ENCODE measurements at places on chromosomes 12 and 14.

- peak overlapping the region; percentile 72 for H3K27ac ChIP-seq
- H3K27me3 ChIP-seq = no peaks in the 10 kb centered on the region
Observed at GRCh38 chr14:102086709-102086971, 204 bp downstream of the HSP90AA1 start.

DNA sequence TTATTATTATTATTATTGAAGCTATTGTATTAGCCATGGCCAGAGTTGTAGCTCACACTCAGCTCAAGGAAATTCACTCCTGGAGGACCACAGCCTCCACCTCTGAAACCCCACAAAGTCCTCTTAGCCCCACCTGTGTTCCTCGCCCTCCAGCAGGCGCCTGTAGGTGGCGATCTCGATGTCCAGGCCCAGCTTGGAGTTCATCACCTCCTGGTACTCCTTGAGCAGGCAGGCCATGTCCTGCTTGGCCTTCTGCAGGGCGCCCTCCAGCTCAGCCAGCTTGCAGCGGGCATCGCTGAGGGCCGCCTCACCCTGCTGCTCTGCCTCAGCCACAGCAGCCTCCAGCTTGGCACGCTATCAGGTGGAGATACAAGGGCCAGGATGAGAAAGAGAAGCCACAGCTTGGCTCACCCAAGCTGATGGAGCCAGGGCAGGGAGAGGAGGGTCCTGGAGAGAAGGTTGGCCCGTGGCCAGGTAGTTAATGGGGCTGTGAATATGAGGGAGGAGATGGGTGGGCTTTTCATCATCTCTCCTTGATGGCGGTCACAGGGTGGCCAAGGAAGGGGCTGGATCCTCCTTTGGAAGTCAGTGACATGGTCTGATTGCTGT, 5.1 kb downstream of the KRT85 start:
- H3K4me1 ChIP-seq = peaks cover 36% of the 10 kb centered on the region
- no peak for DNase-seq
- H3K36me3 ChIP-seq = peaks cover 3% of the 10 kb centered on the region
- H3K27me3 ChIP-seq = peaks cover 73% of the 10 kb centered on the region
- no peak overlapping the region for H3K27ac ChIP-seq

- H3K4me3 ChIP-seq = no peak overlapping the region
- DNase-seq = no peak
- peaks cover 2% of the 10 kb centered on the region for H3K36me3 ChIP-seq
- H3K4me1 ChIP-seq = no peaks in the 10 kb centered on the region
- H3K27ac ChIP-seq = no peak overlapping the region
Observed at GRCh38 chr14:87018294-87018693, 974.7 kb downstream of the GALC start.

DNA sequence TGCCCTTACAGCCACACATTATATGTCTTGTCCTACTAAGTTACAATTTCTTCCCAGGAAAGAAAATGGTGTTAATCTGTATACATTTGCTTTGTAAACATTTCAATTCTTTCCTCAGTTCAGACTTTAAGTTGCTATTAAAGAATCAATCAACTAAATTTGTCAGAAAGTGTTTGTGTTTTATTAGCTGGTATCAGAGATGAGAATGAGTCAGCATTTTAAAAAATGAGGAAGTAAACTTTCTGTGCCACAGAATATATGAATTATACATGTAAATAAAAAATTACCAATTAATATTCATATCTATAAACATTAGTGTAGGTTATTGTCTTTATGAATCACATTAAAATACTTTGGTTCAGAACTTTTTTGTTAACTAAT, 82.0 kb downstream of the LMO3 start:
- H3K27ac ChIP-seq = no peak overlapping the region
- DNase-seq = no peak

DNA sequence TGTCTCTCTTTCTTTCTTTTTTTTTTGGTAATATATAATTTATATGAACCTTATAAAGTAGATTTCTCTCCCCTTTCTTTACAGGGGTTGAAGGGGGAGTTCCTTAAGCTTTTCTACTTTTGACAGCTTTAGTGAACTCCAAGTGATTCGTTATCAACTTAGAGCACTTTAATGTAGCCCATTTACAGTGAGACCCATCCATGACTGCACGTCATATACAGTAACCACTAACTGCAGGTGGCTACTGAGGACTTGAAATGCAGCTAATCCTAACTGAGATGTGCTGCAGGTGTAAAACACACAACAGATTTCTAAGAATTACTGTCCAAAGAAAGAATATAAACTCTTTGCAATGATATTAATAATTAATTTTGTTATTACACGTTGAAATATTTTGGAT, 582 bp downstream of the LRRIQ1 start:
- H3K27me3 ChIP-seq = no peaks in the 10 kb centered on the region
- H3K4me1 ChIP-seq = no peaks in the 10 kb centered on the region
- no peak for DNase-seq
- H3K27ac ChIP-seq = no peak overlapping the region
- H3K4me3 ChIP-seq = peak overlapping the region; percentile 55

- H3K27me3 ChIP-seq = peaks cover 39% of the 10 kb centered on the region
- DNase-seq = no peak
- peak overlapping the region; percentile 55 for H3K27ac ChIP-seq
- H3K4me3 ChIP-seq = no peak overlapping the region
- H3K36me3 ChIP-seq = peaks cover 6% of the 10 kb centered on the region
Observed at GRCh38 chr14:104871656-104872468, 6.8 kb downstream of the CEP170B start.

DNA sequence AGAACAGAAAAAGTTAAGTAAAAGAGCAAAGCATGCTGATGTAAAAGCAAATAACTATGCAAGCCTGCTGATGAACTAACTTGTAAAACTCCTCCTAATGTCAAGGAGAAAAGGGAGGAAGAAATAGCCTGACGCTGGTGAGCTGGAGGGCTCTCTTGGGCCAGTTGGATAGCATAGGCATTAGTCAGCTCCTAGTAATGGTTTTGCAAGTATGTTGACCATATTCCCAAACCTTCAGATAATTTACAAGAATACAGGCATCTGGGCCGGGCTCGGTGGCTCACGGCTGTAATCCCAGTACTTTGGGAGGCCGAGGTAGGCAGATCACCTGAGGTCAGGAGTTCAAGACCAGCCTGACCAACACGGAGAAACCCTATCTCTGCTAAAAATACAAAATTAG, 871.4 kb downstream of the C12orf50 start:
- no peak overlapping the region for H3K27ac ChIP-seq
- DNase-seq = no peak
- H3K36me3 ChIP-seq = no peaks in the 10 kb centered on the region

- no peak for DNase-seq
- no peak overlapping the region for H3K4me3 ChIP-seq
- no peak overlapping the region for H3K27ac ChIP-seq
- peaks cover 3% of the 10 kb centered on the region for H3K4me1 ChIP-seq
Observed at GRCh38 chr14:104442107-104442551, 137.4 kb upstream of the C14orf180 start.

- peak overlapping the region; percentile 36 for H3K4me3 ChIP-seq
- DNase-seq = no peak
- peak overlapping the region; percentile 41 for H3K27ac ChIP-seq
- H3K4me1 ChIP-seq = peaks cover 25% of the 10 kb centered on the region
Observed at GRCh38 chr14:76909266-76909665, 83.1 kb downstream of the LRRC74A start.

GRCh38 chr12:58296863-58297262, 355.5 kb downstream of the ATP23 start:
- DNase-seq = no peak
- no peaks in the 10 kb centered on the region for H3K4me1 ChIP-seq
- no peaks in the 10 kb centered on the region for H3K36me3 ChIP-seq
- H3K27me3 ChIP-seq = peaks cover 20% of the 10 kb centered on the region
- H3K4me3 ChIP-seq = no peak overlapping the region
- no peak overlapping the region for H3K27ac ChIP-seq

GRCh38 chr14:23665302-23666016, 29.3 kb downstream of the DHRS2 start:
- H3K36me3 ChIP-seq = no peaks in the 10 kb centered on the region
- no peak for DNase-seq
- H3K27ac ChIP-seq = no peak overlapping the region
- H3K4me3 ChIP-seq = no peak overlapping the region
- H3K27me3 ChIP-seq = no peaks in the 10 kb centered on the region
- H3K4me1 ChIP-seq = peaks cover 27% of the 10 kb centered on the region

DNA sequence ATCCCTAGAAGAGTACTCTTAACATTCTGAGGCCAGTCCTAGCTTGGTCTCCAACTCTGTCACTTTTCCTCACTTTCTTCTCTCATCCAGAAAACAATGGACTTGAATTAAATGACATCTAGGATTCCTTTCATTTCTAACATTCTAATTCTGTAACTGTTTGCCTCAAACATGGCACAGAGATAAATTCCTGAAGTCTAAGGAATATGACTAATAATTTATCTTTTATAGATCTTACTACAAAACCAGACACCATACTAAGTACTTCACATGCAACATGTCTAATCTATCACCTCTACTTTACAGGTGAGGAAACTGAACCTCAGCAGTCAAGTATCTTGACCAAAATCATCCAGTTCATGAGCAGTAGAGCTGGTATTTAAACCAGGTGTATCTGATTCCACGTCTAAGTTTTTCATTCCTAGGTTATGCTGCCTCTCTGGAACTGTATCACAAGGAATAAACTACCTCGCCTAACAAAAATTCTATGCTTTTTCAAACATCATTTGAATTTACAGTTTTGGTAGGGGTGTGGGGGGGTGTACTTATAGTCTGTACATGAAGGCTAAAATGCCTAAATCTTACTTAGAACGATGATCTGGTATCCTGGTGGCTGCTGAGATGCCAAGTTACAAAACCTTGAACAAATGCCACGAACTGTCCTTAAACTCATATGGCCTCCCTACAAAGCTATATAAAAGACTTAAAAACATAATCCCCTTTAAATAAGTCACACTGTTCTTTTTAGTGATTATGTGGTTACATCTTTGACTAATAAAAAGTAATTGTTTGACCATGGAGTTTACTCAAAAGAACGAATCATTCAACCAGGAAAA, 41.6 kb downstream of the ATXN2 start:
- no peak for DNase-seq
- H3K4me3 ChIP-seq = no peak overlapping the region
- H3K27ac ChIP-seq = peak overlapping the region; percentile 58
- peaks cover 12% of the 10 kb centered on the region for H3K36me3 ChIP-seq
- peaks cover 5% of the 10 kb centered on the region for H3K4me1 ChIP-seq
- no peaks in the 10 kb centered on the region for H3K27me3 ChIP-seq

- no peak for DNase-seq
- peaks cover 53% of the 10 kb centered on the region for H3K27me3 ChIP-seq
- peaks cover 4% of the 10 kb centered on the region for H3K4me1 ChIP-seq
- H3K4me3 ChIP-seq = no peak overlapping the region
- no peak overlapping the region for H3K27ac ChIP-seq
Observed at GRCh38 chr12:2095878-2096277, 43.1 kb downstream of the CACNA1C start.

DNA sequence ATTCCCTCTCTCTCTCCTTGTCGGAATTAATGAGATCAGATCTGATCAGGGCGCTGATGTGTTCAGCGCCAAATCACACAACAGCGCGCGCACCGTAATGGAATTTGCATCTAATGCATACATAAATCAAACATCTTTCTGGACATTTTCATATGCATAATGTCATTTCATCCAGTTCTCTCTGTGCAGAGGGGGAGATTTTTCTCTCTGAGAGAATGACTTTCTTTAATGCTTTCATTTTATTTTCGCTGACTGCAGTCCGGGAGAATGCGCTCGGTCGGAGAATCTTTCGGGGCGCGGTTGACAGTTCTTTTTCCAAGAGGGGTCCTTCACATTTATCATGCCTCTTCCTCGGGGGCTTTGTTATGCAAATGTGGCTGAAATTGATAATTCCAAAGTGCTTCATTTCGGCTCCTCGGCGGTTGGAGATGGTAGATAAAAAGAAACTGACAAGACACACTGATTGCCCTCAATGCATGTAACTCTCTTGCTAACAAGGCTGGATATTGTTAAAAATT, 615.9 kb downstream of the VRK1 start:
- no peak overlapping the region for H3K27ac ChIP-seq
- DNase-seq = no peak
- H3K27me3 ChIP-seq = no peaks in the 10 kb centered on the region
- H3K36me3 ChIP-seq = peaks cover 4% of the 10 kb centered on the region

DNA sequence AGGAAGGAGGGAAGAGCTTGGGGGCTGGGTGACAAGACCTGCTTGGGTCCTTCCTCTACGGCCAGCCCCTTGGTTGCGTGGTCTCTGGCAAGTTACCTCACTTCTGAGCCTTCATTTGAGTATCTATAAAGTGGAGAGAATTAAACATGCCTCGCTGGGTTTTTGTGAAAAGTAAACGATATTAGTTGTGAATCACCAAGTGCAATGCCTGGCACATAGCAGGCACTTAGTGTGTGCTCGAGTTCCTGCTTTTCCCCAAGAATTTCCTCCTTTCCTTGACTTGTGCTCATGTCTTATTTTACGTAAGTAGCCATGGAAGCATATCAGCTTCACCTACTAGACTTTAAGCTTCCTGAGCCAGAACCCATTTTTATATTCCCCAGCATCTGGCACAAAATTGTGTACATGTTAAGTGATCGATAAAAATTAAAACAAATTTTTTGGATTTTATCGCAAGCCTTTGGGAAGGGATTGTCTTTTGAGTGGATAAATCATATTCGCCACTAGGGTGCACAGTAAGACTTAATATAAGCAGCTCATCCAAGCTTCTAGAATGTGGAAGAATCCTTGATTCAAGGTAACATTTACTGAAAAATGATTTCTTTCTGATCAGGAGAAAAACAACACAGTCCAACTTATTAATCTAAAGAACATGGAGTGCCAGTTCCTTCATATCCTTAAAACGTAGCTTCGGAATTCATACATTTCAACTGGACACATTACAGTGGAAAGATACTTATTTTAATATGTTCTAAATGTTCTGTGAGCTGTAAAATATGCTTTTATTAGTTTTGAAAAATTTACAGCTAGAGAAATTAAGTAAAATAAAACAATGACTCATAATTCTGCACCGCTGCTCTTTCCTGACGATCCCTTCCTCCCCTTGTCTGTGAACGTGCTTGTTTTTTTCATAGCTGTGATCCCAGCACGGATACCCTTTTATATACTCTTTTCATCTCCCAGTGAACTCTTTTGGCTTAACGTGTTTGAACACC, 62.0 kb downstream of the SLC25A47 start:
- no peaks in the 10 kb centered on the region for H3K36me3 ChIP-seq
- no peak overlapping the region for H3K4me3 ChIP-seq
- no peaks in the 10 kb centered on the region for H3K27me3 ChIP-seq
- DNase-seq = no peak
- H3K27ac ChIP-seq = no peak overlapping the region
- peaks cover 17% of the 10 kb centered on the region for H3K4me1 ChIP-seq

GRCh38 chr12:8948701-8949341, 624 bp downstream of the M6PR start:
- DNase-seq = no peak
- peak overlapping the region; percentile 92 for H3K4me3 ChIP-seq
- peak overlapping the region; percentile 95 for H3K27ac ChIP-seq
- peaks cover 47% of the 10 kb centered on the region for H3K4me1 ChIP-seq

DNA sequence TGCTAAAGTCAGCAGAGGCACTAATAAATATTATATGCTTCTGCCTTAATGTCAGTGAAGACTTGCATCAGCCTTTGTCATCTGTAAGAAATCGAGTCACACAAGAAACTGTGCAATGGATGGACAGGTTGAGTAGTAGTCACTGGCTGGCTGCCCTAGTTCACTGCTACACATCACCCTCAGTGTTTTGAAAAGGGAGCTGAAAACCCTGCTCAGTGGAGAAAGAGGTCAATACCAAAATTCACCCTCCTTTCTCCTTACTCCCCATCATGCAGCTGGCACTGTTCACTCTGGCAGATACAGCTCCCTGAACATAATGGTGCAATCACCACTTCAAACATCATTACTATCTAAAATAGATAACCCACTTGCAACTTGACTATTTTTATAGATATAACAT, 6.6 kb downstream of the ANKS1B start:
- peaks cover 13% of the 10 kb centered on the region for H3K27me3 ChIP-seq
- no peak overlapping the region for H3K27ac ChIP-seq
- no peak overlapping the region for H3K4me3 ChIP-seq
- no peaks in the 10 kb centered on the region for H3K4me1 ChIP-seq

Measured in effector memory CD8-positive, alpha-beta T cell (primary cell).